CMK (cell line): ENCODE measurements at places on chromosomes 2 and 18.
A peak's percentile ranks its signal among the peaks of the same experiment; 100 is the strongest.

DNA sequence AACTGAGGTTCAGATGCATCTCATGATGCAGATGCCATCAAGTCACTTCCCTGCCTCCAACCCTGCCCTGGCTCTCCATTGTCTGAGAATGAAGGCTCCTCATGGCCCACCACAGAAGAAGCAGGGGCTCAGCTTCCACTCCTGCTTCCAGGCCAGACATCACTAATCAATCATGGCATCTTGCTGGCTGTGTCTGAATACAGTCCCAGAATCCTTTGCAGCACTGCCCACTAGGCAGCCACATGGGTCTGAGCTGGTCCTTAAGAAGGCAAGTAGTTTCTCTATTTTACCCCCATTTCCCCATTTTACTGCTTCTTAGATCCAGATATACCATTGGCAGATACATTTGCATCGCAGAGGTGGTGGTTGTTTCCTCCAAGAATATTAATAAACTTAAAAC, 7.3 kb downstream of the ASPRV1 start:
- no peak for DNase-seq

- DNase-seq = peak; percentile 11
Measured at GRCh38 chr18:41996020-41996419, 41.0 kb downstream of the PIK3C3 start.

- no peak for DNase-seq
Measured at GRCh38 chr2:221810650-221811049, 238.5 kb upstream of the EPHA4 start.

- DNase-seq = no peak
Measured at GRCh38 chr2:179344970-179345369, 80.3 kb upstream of the SESTD1 start.

DNA sequence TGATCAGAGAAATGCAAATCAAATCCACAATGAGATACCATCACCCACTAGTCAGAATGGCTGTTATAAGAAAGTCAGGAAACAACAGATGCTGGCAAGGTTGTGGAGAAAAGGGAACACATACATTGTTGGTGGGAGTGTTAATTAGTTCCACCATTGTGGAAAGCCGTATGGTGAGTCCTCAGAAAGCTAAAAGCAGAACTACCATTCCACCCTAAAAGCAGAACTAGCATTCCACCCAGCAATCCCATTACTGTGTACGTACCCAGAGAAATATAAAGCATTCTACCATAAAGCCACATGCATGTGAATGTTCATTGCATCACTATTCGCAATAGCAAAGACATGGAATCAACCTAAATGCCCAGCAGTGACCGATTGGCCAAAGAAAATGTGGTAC, 60.7 kb downstream of the ANKRD62 start:
- no peak for DNase-seq

- DNase-seq = no peak
Measured at GRCh38 chr2:232387451-232388171, 9.1 kb downstream of the ALPP start.

DNA sequence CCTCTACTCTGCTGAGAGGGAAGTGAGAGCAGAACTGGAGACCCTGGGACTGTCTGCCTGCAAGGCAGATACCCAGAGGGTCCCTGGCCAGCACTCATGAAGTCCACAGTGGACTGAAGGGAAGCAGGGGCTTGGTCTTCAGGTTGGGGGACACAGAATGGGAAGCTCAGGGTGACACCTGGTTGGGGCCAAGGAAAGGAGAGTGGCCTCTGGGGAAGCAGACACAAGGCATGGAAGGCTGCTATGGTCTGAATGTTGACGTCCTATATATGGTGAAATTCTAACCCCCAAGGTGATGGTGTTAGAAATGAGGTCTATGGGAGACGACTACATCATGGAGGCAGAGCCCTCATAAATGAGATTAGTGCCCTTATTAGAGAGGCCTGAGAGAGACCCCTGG, 69.3 kb downstream of the MRO start:
- DNase-seq = no peak

DNA sequence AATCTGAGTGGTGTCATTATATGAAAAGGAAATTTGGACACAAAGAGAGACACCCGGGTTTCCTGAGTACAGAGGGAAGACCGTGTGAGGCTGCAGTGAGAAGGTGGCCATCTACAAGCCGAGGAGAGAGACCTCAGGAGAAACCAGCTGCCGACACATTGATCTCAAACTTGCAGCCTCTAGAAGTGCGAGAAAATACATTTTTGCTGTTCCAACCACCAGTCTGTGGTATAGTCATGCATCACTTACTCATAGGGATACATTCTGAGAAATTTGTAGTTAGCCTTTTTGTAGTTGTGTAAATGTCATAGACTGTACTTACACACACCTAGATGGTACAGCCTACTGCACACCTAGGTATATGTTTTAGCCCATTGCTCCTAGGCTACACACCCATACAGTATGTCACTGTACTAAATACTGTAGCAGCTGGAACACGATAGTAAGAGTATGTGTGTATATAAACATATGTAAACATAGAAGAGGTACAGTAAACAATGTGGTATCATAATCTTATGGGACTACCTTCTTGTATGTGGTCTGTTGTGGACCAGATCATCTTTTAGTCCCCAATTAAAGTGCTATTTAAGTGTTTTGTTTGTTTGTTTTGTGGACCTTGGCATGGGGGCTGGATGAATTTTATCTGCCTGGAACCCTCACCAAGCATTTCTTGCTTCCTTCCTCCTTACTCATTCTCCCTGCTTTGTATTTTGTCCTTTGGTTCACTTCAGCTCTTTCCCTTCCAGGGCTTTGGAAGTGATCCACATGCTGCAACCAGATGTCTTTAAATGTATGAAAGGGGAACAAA, 38.3 kb upstream of the SESTD1 start:
- no peak for DNase-seq

- DNase-seq = no peak
Measured at GRCh38 chr18:49170925-49171505, 220.2 kb upstream of the SMAD7 start.

GRCh38 chr2:19733951-19734425, 167.8 kb downstream of the TTC32 start:
- DNase-seq = no peak

DNA sequence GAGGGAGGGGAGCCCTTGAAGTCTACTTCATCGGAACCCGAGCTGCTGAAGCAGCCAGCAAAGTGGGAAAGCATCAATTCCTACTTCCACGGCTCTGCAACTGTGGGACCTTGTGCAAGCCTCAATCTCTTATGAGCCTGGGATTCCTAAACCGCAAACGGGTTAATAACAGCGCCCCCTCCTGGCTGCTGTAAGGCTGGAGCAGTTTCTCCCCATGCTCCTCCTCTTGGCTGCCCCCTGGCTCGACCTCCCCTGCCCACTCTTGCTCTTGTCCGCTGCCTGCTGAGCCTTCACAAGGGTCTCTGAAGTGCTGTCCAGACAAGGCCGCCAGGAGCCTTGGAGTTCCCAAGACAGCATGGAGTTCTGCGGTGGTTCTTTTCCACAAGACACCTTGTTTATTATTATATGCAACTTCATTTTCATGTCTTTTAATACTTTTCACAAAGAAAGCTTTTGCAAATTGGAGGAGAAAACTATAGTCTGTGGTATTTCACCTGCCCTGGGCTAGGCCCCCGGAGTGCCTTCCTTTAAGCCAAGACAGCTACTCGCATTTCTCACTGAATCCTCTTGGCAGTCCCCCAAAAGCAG, 157.2 kb downstream of the DDX1 start:
- DNase-seq = no peak

- no peak for DNase-seq
Measured at GRCh38 chr18:44325903-44326635, 354.6 kb upstream of the SETBP1 start.

DNA sequence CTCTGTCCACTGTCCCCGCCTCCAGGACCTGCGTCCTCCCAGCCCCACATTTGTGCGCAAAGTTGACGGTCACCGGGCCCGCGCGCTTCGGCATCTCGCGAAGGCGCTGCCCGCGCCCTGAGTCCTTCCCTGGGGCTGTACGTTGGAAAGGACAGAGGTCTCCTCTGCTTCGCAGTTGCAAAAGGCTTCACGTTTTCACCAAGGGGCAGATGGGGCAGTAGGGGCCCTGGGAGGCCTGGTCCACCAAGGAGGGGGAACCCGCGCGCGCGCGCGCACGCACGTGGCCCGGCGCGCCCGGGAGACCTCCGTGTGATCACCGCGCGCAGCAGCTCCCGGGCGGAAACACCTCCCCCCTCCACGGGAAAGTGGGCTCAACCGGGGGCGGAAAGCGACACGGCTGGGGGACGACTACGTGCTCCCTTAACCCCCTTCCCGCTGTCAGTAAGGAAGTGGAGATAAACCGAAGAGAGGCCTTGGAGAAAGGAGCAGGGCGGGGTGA, 21.9 kb downstream of the TEX44 start:
- peak; percentile 61 for DNase-seq

- DNase-seq = no peak
Measured at GRCh38 chr18:75678627-75679026, 251.1 kb upstream of the SMIM21 start.

DNA sequence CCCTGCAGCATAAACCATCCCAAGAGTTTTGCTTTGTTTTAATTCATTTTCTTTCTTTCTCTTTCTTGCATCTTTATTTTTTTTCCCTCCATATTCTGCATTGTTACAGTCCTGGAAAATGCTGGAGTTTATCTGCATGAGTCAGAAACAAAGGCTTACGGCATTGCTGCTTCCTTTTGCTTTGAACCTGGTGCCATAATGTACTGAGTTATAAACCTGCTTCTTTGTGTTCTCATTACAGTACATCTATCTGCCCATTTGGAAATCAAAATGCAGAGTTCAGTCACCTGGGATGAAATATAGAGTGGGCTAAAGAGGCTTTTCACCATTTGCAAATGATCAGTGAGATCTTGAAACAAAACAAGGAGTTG, 1009.2 kb upstream of the FANCL start:
- DNase-seq = no peak

GRCh38 chr2:136505462-136505861, 259.9 kb upstream of the THSD7B start:
- DNase-seq = no peak

- DNase-seq = no peak
Measured at GRCh38 chr2:172013396-172013795, 13.6 kb downstream of the METAP1D start.

- DNase-seq = no peak
Measured at GRCh38 chr2:7450188-7450832, 533.1 kb downstream of the RNF144A start.

- DNase-seq = no peak
Measured at GRCh38 chr2:67919490-67919889, 143.3 kb downstream of the C1D start.

DNA sequence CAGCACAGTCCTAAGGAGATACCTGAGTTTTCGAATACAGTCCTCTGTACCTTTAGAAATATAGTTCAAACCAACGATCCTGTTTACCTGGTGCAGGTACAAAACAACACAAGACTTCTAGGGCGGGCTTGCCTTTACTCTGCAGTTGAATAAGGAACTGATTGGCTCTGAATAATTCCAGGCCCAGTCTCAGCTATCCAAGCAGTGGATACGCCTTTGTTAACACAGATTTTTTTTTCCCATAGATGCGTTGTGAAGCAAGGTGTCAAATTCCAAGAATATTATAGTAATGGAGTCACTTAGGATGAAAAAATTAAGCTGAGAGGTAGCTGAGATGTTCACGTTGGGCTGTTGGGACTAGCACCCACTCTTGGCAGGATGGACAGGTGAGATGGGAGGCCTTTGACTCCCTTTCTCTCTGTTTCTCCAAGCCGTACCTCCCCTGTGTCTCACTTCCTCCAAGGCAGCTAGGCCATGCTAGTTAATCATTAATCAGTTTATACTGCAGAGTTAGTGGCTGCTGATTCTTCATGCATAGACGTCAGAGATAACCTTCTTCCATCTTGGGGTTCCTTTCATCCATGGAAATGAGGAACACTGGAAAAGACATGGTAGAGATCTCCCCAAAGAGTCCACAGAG, 380.8 kb upstream of the ACVR2A start:
- no peak for DNase-seq

- no peak for DNase-seq
Measured at GRCh38 chr2:193382583-193382982, 1187.8 kb upstream of the TMEFF2 start.

DNA sequence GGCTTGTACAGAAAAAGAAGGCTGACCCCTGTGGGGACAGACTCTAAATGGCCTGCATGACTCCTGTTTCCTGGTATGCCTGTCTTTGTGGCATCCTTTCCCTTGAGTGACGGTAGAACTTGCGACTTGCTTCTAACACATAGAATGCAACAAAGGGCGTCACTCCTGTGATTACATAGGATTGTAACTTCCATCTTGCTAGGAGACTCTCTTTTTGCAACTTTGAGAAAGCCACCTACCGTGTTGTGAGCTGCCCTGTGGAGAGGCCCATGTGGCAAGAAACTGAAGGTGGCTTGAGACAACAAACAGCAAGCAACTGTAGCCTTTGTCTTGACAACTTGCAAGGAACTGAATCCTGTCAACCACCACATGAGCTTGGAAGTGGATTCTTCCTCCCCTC, 46.5 kb downstream of the THNSL2 start:
- DNase-seq = no peak

- no peak for DNase-seq
Measured at GRCh38 chr2:31079665-31080064, 58.6 kb downstream of the GALNT14 start.

GRCh38 chr2:161233858-161234431, 73.7 kb downstream of the TANK start:
- DNase-seq = no peak

DNA sequence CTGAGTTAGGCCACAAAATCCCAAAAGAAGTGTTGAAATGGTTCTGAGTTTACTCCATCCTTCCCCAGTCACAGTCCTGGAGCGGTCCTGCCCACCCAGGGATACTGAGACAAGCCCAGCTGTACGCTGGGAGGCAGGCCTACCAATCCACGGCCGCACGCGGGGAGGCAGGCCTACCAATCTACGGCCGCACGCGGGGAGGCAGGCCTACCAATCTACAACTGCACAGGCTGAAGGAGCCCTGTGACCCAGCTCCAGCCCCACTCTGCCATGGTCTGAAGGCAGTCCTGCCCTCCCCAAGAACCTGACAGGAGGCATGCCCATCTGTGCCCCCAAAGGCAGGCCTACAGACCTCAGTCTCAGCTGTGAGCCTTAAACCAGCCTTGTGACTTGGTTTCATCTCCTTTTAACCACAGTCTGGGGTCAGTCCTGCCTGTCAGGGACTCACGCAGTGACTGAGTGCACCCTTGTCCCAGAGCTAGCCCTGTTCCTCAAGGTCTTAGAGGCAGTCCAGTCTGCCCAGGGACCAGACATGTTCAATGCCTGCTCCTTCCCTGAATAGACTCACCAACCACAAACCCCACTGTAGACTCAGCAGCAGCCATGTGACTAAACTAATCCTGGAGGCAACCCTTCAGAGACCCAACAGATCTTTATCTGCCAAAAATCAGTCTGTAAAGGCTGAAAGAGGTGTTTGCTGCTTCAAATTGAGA, 36.8 kb downstream of the GPC1 start:
- no peak for DNase-seq

- no peak for DNase-seq
Measured at GRCh38 chr18:42228581-42228980, 273.5 kb downstream of the PIK3C3 start.

DNA sequence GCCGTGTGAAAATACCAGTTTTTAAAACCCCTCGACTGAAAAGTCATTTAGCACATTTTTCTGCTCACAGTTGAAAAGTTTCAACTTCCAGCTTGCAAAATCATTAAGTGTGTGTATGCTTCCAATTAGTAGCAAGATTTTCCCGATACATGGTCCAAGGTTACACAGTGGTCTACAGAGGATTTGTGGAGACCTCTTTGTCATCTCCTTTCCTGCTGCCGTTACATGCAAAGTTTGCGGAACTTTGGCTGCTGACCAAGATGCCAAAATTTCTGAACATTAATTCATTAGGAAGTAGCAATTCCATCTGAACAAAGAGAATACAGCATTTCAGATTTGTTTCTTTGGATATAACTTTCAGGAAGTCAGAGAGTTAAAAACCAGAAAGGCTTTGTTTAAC, 474.6 kb downstream of the PLCL1 start:
- DNase-seq = no peak

GRCh38 chr2:29878898-29879297, 42.5 kb downstream of the ALK start:
- DNase-seq = no peak
